ENCODE measurements at places on chromosomes 5 and 9.
A peak's percentile ranks its signal among the peaks of the same experiment; 100 is the strongest.

DNA sequence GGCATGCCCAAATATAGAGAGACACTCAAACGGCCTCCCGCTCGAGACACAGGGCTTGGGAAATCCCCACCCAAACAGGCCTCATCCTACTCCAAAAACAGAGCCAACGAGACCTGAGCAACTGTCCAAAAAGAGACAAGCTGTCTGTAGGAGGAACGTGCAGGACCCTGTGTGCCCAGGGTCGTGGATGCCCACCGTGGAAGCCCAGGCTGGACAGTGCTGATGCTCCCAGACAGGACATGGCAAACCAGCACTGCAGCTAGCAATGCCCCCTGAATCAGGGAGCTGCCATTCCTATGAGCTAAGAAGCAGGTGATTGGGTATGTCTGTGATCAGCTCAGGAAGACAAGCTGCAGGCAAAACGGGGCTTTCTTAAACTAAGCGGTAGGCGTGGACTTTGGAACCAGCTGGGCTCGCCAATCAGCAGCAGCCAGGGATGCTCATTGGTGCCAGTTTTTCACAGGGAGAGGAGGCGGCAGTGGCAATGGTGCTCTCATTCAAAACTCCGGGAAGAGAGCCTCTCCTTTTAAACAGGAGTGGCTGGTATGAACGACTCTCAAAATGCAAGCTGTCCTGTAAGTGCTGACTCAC is 113.1 kb upstream of the IRX2 start:
- no peak for DNase-seq

- DNase-seq = no peak
Measured at GRCh38 chr5:144273232-144274027, 102.8 kb downstream of the KCTD16 start.

GRCh38 chr5:150317048-150318003 is 14.6 kb upstream of the ARSI start:
- no peak for DNase-seq

DNA sequence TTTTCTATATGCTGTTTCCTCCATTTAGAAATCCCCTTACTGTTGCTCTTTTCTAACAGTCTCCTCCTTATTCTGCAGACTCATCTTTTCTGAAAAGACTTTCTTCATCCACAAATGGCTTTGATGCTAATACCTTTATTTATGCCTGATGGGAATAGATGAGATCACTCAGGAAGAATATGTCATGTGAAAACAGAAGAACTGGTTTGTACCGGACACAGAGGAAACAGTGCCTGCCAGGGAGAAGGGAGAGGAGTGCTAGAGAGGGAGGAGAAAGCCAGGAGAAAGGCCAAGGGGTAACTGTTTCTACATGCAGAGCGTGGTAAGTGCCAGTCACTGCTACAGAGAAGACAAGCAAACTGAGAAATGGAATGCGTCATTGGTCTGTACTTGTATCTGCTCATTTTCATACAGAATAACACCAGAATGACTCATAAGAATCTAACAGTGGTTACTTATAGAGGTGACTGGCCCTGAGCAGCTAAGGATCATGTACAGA is 45.9 kb upstream of the PJA2 start:
- DNase-seq = no peak

- DNase-seq = no peak
Measured at GRCh38 chr5:178349075-178349511, 116.5 kb upstream of the PHYKPL start.

- DNase-seq = no peak
Measured at GRCh38 chr9:89380437-89381307, 62.4 kb downstream of the SECISBP2 start.

DNA sequence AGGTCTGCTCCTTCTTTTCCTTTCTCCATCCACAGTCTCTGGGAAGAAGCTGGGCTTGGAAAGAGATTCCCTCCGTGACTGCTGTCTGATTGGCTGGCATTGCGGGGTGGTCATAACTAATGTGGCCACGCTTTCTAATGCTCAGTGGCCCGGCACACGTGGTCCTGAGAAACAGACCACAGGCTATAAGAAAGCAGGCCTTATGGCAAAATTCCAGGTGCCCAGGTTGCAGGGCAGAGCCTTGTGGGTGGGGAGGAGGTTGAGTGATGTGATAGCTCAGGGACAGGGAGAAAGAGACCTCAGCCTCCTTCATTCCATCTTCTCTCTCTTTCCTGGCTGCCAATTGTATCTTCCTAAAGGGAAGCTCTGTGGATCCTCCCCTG is 5.4 kb upstream of the SH3PXD2B start:
- DNase-seq = no peak

DNA sequence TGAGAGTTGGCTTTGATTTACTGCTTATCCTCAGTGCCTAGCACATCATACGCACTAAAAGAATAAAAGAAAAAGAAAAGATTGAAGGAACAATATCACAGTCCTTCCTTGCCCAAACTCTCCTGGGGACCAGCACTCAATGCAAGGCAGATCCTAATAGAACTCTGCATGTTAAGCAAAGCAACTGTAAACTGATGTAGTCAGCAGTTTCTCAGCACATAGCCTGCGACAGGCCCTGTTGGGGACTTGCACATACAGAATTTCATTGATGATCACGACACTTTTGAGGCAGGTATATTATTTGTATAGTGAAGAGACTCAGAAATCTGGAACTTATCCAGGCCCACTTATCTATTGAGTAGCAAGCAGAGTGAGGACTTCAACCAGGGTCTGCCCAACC is 15.4 kb downstream of the NIPAL4 start:
- DNase-seq = no peak

DNA sequence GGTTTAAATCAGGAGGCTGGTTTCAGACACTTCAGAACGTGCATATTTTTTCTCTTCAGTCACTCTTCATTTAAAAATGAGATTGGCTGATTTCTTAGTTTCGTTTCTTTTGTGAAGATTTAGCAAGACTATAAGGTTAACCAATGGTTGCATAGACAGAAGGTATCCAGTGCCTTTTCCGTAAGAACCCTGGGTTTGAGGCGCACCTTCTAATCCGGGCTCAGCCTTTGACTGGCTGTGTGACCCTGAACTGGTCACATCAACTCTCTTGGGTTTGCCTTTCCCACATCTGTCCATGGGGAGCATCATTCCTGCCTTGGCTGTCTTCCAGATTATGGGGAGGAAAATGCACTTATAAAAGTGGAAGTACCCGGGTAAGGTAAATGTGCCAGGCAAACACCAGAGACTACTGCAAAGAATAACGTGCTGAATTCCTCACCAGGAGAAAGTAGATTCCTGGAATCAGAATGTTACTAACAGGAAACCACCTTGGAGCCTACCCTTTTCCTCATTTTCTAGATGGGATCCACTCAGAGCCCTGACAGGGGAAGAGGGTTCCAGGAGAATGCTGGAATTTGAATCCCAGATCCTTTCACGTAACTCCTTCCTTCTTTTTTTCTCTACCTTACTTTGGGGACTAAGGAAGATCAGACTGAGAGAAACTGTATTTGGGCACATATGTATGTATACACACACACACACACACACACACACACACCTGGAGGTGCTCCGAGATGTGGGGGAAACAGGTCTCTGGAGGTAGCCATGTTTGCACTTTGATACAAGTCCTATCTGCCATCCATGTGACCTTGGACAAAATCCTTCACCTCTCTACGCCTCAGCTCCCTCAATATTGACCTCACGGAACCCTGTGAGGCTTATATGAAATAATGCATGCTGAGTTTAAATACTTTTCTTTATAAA is 6.8 kb downstream of the HAND1 start:
- no peak for DNase-seq

DNA sequence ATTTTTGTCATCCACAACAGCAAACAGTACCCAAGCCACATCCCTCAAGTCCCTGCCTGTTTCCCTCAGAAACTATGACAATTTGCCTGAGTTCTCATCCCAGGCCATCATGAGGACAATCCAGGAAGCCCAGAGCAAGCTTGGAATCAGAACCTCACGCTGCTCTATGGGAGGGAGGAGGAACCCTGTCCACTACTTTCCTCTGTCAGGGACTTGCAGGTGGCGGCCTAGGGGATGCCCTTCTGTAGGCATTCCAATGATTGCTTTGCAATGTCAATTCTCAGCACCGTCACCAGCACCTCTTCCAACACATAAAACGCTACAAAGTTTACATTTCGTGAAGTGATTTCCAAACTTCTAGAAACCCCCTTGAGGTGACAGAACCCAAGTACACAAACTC is 170.4 kb upstream of the FSTL4 start:
- no peak for DNase-seq

DNA sequence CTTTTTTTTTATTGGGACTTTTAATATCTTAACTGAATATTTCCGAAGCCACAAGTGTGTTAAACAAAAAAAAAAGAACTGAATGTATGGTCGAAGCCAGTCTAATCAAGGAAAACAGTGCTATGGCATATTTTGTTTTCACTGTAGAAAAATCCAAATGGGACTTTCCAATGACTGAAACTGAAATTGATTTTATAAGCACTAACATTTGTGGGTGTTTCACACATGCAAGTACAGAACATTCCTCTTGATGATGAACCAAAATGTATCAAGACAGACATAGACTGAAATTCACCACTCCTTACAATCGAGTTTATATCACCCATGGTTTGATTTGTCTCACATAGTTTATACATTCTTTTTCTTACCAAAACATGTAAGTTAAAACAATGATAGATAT is 1026.8 kb downstream of the CDH18 start:
- DNase-seq = no peak

- no peak for DNase-seq
Measured at GRCh38 chr5:35902046-35902672, 36.3 kb downstream of the CAPSL start.

DNA sequence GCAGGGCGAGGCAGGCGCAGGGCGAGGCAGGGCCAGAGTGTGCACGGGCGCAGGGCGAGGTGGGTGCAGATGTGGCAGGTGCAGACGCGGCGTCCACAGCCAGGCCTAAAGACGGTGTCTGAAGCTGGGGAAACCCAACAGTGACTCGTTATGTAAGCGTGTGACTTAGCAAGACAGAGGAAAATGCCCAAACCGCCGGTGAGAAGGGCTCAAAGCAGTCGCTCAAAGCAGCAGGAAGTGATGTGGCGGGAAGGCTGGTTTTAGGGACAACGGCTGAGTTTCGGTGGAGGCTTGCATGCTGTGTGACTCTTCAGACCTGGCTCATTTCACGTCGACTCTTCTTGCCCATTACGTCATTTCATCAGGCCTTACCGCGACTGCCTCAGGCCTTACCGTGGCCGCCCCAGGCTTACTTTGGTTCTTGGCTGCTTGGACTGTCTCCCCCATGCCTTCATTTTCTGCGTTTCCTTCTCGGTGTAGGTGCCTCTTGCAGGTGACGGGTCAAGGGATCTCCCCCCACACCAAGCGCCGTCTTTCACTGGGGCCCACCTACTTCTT is 50.5 kb upstream of the EXOC3 start:
- peak; percentile 71 for DNase-seq

- DNase-seq = no peak
Measured at GRCh38 chr9:82281066-82281465, 292.5 kb downstream of the SPATA31D1 start.

DNA sequence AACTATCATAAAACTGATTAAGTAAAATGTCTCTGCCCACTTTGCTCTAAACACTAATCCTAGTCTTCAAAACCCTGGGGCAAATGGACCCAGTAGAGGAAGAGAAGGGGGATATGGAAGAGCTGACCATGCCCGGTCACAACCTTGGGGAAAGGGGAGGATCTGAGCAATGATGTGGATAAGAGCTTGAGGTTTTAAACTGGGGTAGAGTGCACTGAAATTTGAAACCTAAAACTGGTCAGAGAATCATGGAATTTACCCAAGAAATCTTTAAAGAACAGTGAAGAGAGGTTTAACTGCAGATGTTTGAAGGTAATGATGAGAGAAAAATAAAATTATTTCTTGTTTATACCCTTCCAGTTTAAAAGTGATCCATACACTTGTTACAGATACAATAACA is 110.8 kb downstream of the MRPS30 start:
- DNase-seq = no peak

- DNase-seq = peak; percentile 0
Measured at GRCh38 chr5:152349683-152350526, 55.2 kb downstream of the NMUR2 start.

DNA sequence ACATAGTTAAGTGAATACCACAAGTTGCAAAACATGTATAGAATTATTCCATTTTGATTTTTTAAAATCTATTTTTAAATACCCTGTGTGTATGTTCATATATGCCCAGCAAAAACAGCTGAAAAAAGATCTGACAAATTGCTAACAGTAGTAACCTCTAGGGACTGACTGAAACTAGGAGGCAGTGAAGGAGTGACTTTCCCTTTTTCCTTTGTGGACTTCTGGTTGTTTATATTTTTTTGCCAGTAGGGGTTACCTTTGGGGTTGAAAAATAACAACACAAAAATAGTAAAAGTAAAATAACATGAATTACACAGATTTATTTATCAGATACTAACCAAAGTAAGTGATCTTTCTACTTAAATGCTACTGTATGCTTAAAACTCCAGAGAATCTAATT is 2.9 kb downstream of the MEGF9 start:
- DNase-seq = no peak

GRCh38 chr9:74663439-74663838 is 166.3 kb downstream of the RORB start:
- DNase-seq = no peak

DNA sequence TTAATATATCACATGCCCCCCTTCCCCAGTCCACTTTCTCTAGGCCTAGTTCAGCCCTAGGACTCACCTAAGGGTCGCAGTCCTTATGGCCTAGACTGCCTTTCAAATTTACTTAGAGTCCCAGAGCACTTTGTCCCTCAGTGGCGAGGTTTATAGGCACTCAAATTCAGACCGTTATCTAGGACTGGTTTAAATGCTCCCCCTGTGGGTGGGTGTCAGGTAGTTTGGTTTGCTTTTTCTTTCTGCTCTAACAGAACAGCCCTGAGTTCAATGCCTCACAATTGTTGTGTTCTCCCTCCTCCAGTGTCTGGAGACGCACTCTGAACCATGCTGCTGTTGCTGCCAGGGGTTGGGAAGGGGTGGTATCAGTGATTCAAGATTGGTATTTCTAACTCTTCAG is 317.1 kb downstream of the MAT2B start:
- DNase-seq = no peak

GRCh38 chr9:33221568-33221884 is 18.4 kb upstream of the SPINK4 start:
- DNase-seq = no peak

DNA sequence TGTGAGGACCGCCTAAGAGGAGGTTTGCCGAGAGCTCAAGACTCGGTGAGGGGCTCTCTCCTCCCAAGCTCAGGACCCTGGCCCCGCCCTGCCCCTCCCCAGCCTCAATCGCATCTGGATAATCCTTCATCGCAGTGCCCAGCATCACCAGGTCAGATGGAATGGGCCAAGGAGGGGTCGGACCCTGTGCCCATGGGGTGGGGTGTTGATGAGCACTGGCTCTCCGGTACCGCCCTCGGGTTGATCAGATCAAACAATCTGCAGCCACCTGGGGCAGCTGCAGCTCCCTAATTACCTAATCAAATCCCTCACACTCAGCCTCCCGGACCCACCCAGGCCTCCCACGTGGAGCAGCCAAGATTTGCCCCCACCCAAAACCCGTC is 24.4 kb upstream of the TDRD7 start:
- no peak for DNase-seq

GRCh38 chr5:127296321-127296720 is 5.7 kb downstream of the MEGF10 start:
- DNase-seq = no peak

- DNase-seq = no peak
Measured at GRCh38 chr9:129237803-129238202, 59.7 kb upstream of the IER5L start.

Measured in stimulated activated CD8-positive, alpha-beta memory T cell treated with anti-CD3 and anti-CD28 coated beads, Interleukin-4, amount 100 ng/mL, for 24 hours (primary cell).